ENCODE measurements at places on chromosomes 2 and 18.

DNA sequence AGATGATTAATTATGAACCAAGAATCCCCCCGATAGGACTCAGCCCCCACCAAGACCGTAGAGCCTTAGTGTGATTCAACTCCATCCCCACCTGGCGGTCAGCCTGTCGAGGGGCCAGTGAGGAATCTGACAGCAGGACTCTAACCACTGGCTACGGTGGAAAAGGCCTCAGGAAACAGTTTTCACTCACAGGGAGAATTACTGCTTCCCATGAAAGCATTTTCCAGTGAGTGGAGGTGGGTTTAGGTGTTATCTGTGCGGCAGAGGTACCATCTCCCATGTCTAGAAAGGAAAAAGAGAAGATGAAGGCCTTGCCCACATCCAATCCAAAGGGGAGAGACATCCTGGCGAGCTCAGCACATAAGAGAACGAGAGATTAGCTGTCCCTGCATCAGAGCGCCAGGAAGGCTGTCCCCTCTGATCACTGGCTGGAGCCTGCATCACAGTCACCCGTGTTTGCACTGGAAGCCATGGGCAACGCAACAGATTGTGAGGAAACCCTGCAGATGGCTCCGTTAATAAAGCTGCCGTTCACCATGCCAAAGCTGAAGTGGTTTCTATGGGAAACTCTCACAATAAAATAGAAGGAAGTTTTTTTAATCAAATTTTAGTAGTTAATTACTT is 22.3 kb downstream of the COX7A2L start:
- no peak for DNase-seq

- DNase-seq = no peak
Observed at GRCh38 chr18:76369791-76370190, 125.3 kb downstream of the ZNF516 start.

DNA sequence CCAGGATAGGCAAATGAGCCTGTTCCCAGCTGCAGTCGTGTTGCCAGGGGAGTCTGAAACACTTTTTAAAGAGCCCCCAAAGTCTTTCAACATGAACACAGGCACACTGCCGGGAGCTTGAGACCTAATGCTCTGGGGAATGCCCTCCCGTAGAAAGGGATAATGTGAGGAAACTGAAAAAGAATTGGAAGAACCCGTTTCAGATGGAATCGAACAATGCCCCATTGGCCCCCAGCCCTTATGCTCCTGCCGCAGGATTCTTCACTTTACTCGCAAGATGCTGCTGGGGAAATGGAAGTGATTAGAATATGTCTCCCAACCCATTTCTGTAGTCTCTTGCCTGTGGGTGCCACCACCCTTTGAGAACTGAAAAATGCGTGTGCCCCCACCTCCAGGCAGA is 136.3 kb upstream of the GATA6 start:
- no peak for DNase-seq

DNA sequence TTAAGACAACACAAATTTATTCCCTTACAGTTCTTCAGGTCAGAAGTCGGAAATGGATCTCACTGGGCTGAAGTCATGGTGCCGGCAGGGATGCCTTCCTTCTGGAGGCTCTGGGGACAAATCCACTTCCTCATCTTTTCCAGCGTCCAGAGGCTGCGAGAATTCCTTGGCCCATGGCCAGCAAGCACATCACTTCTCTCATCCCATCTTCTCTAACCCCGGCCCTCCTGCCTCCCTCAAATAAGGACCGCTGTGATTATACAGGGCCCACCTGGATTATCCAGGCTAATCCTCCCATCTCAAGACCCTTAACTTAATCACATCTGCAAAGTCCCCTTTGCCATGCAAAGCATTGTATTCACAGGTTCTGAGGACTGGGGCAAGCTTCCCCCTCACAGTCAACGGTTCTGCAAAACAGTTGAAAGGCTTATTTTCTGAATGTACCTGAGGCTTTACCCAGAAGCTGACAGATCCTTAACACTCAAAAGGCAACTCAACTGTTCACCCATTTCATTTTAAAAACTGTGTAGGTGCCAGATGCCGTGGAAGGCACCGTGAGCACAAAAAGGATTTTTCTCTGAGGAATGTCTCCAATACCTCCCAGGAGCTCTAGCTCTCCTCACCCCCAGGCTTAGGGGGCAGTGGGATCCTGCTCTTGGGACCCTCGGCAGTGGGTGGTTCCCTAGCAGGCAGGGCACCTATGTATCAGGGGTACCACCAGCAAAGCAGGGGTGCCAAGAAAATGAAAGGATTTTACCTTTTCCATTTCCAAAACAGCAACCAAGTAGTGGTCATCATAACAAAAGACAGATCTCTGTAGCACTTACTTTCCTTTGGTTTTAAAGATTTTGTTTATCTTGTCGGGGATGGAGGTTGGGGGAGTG is 84.0 kb downstream of the KCTD1 start:
- no peak for DNase-seq

DNA sequence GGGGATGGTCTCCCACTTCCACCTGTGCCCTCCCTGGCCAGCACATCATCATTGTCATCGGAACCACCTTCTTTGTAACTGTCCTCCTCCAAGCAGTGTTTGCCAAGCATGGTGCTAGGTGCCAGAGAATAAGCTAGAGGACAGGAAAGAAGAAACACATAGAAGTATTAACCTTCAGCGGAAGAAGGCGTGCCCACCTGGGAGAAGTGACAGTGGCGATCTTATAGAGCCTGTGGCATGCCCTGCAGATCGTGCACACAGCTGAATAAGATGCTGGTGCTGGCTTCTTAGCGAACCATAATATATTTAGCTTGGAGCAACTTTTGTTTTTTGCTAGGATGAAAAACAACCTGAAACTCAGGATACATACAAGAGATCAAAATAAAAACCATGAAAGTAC is 148.0 kb downstream of the FAM210A start:
- DNase-seq = no peak

DNA sequence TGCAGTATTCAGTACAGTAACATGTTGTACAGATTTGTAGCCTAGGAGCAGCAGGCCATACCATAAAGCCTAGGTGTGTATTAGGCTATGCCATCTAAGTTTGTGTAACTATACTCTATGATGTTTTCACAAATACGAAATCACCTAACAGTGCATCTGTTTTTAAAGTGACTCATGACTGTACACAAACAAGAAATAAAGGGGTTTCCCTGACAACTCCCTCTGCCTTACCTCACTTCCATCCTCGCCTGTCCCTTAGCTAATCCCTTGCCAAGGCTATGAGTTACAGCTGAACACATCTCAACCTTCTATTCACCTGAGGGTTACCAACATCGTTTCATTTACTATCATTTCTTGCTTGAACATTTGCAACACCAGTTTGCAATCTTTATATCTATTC is 78.6 kb upstream of the RPRM start:
- DNase-seq = no peak

DNA sequence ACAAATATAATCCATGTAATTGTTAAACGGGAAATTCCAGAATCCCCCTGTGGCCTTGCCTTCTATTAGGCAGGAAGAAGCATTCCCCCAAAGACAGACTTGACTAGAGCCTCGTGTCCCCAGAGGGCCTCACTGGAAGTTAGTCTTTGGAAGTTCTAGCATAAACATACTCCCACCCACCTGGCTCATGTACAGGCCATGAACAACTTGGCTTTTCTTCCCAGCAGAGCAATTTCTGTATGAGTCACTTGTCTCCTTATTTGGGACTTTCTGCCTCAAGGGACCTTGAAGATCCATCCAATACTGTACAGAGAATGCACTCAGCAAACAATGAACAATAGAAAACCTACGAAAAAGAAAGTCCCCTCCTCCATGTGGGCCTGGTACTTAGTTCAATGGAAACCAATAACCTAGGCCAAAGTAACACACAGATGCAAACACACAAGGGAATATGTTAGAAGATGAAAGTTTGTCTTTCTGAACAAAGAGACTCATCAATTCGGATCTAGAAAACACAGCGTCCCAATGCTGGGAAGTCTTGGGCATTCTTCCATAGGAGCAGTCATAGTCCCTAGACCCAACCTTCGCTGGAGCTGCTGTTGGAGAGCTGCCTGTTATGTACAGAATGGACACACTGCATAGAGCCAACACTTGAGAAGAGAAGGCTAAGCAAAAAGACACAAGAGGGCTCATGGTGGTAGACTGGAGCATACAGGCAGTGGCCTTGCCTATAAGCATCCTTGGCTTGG is 303.5 kb downstream of the HRH4 start:
- DNase-seq = no peak

Data from stimulated activated CD8-positive, alpha-beta memory T cell treated with anti-CD3 and anti-CD28 coated beads, Interleukin-4, amount 100 ng/mL, for 24 hours (primary cell).